ENCODE measurements at places on chromosomes 11 and 22.

- no peak for DNase-seq
These were observed 40.3 kb downstream of the CSNK2A3 start for GRCh38 chr11:11312738-11313137.

GRCh38 chr11:12354750-12355545 lies 22.4 kb upstream of the PARVA start:
- DNase-seq, result no peak

DNA sequence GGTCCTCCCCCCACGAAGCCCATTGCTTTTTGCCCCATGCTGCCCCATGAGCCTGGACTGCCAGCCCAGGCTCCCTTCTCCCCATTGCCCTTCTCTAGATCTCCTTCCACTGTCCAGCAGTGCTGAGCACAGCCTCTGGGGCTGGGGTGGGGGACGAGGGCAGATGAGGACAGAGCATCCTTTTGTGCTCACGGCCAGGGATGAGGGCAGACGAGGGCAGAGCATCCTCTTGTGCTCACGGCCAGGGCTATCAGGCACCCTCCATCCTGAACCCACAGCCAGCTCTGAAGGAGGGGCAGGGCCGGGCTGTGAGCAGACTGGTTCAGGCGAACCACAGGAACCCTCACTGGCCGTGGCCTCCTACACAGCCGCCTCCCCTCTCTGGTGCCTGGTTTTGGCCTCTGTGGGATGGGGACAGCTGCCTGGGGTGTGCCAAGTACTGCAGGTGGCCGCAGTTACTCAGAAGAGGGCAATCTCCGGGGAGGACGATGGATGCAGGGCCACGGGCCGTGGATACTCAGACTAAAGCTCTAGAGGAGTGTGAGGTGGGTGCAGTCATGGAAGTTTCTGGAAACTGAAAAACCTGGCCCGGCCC lies 1258.8 kb downstream of the BRD1 start:
- no peak for DNase-seq

DNA sequence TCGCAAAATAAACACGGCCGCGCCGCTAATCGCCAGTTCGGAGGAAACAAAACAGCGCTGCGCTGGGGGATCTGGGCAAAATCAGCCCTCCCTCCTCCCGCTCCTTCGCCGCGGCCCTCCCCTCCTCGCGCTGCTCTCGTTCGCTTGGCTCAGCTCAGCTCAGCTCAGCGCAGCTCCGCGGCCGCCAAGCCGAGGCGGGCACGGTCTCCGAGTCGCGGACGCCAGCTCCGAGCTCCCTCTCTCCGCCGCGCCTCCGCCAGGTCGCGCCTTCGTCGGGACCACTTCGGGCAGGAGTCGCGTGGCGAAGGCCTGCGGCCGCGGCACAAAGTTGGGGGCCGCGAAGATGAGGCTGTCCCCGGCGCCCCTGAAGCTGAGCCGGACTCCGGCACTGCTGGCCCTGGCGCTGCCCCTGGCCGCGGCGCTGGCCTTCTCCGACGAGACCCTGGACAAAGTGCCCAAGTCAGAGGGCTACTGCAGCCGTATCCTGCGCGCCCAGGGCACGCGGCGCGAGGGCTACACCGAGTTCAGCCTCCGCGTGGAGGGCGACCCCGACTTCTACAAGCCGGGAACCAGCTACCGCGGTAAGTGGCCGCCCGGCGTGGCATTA lies at the start of gene SPON1:
Gene SPON1 (plus strand): TSS at position 162 of the 607 bp plus-strand sequence. CDS start 182 bp downstream, at position 344.
- no peak for DNase-seq

DNA sequence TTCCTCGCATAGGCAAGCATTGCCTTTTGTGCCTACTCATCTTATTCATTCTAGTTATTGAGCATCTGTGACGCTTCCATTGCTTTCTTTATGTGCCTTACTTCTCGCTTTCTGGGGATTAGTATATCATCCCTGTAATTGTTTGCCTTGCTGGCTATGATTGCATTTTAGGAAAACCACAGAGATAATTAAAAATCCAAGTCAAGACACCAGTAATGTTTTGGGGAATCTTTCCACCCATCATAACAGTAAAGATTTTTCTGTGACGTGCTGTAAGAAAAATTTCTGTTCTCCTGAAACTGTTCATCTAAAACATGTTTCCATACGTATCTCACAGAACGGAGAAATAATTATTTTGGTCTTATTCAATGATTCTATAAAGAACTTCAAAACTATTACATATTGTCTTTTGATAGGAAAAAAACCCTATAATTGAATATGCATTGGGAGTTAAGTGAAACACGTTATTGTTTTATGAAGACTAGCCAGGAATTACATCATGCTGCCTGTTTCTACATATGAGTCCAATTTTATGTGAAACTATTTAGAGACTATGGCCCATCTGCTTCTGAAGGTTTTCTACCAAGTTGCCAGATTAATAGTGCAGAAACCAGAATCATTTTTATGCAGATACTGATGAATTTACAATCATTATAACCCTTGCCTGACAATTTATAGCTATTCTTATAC lies 133.7 kb upstream of the FIBIN start:
- DNase-seq, result no peak

DNA sequence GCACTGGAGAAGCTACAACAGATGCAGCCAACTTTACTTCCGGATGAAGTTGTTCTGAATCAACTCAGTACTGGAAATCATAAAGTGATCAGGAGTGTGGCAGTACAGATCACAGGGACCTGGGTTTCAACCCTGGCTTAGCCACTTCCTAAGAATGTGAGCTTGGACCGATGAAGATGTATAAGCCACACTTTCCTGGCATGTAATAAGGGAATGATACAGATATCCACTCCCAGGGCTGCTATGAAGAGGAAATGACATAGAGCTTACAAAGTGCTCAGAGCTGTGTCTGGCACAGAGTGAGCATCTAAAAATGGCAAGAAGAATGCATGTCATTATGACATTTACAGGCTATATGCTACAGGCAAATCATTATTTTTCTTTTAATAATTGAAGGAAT lies 378.7 kb downstream of the NTM start:
- peak; percentile 91 for DNase-seq

All from GM04504 (cell line).